ENCODE measurements at places on chromosomes 1 and 21.

DNA sequence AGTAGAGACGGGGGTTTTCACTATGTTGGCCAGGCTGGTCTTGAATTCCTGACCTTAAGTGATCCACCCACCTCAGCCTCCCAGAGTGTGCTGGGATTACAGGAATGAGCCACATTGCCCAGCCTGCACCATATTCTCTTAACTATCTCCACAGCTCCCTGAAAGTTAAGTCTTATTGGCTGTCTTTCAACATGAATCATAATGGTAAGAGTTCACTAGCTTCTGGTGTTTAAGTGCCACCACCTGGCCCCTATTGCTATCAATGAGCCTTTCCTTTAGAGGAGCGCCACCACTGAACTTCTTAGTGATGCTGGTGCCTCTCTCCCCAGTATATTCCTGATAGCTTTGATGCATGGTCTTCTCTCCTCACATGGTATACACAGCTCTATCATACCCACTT, 15.7 kb downstream of the ZFYVE9 start:
- DNase-seq = peak; percentile 6

GRCh38 chr1:34639701-34640100, 115.1 kb upstream of the GJB5 start:
- DNase-seq = no peak

GRCh38 chr1:168261390-168261789, 19.3 kb upstream of the TBX19 start:
- DNase-seq = no peak

GRCh38 chr1:86926883-86927282, 12.4 kb downstream of the HS2ST1 start:
- no peak for DNase-seq

DNA sequence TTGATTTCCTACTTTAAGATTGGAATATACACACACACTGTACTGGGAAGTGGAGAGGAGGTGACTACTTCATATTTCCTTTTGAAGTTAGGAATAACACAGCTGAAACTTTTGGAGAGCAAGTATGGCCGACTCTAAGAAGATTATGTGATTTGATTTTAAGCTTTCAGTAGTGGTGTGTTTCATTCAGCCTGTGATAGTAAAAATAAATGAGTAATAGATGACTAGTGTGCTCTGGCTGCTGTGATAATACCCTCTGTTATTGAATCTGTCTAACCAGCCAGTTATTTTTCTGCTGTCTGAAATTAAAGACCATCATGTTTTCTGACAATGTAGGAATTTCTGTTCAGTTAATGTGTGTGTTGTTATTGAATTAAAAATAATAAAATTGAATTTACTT, 48.3 kb downstream of the CTTNBP2NL start:
- no peak for DNase-seq

- DNase-seq = no peak
Observed at GRCh38 chr1:40760984-40761383, 22.6 kb upstream of the KCNQ4 start.

All from NCI-H2171 treated with DMSO at 0.1 percent for 48 hours (cell line).